ENCODE measurements at places on chromosomes 3 and 15. TPM values are rescaled to one million over a fixed set of nuclear protein-coding genes. Genes with fewer than 3 reads are reported as not detected.

The ZPLD1 gene
- not detected for total RNA-seq

DNA sequence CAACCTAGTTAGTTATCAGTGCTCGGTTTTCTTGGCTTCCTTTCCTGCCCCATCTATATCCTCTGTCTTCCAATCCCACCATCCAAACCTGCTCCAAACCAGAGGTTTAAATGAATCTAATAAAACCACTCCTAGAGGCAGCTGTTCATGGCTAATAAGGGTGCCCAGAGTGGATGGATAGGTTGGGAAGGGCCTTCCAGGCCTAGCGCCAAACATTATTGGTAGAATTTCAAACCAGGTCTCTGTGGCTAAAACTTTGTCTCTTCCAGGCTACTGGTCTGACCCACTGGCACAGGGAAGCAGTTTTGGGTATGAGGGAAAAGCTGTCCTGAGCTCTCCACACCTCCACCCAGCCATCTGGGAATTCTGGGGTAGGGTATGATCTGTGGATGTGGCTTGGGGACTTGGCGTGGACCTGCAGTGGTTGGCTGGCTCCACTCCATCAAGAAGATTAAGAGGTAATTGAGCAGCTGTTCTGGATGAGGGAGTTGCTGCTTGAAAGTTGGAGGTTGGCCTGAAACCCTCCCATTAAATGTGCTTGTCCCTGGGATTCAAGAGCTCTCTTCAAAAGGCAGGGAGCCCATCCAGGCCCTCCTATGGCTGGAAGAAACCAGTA is 29.3 kb upstream of the INSYN1 start:
- H3K4me3 ChIP-seq = no peak overlapping the region
- H3K27me3 ChIP-seq = no peaks in the 10 kb centered on the region
- DNase-seq = no peak
- no peaks in the 10 kb centered on the region for H3K4me1 ChIP-seq
- H3K36me3 ChIP-seq = no peaks in the 10 kb centered on the region

The TMEM40 gene
- total RNA-seq = not detected

The PLAAT1 gene
- not detected for total RNA-seq

The CYP8B1 gene
- not detected for total RNA-seq

- no peaks in the 10 kb centered on the region for H3K36me3 ChIP-seq
- no peak overlapping the region for H3K27ac ChIP-seq
- DNase-seq = no peak
- no peaks in the 10 kb centered on the region for H3K4me1 ChIP-seq
Measured at GRCh38 chr3:61094608-61095007, 156.6 kb downstream of the FHIT start.

- no peaks in the 10 kb centered on the region for H3K36me3 ChIP-seq
- H3K27me3 ChIP-seq = no peaks in the 10 kb centered on the region
- H3K4me3 ChIP-seq = no peak overlapping the region
Measured at GRCh38 chr3:119586733-119587172, 7.5 kb downstream of the ADPRH start.

DNA sequence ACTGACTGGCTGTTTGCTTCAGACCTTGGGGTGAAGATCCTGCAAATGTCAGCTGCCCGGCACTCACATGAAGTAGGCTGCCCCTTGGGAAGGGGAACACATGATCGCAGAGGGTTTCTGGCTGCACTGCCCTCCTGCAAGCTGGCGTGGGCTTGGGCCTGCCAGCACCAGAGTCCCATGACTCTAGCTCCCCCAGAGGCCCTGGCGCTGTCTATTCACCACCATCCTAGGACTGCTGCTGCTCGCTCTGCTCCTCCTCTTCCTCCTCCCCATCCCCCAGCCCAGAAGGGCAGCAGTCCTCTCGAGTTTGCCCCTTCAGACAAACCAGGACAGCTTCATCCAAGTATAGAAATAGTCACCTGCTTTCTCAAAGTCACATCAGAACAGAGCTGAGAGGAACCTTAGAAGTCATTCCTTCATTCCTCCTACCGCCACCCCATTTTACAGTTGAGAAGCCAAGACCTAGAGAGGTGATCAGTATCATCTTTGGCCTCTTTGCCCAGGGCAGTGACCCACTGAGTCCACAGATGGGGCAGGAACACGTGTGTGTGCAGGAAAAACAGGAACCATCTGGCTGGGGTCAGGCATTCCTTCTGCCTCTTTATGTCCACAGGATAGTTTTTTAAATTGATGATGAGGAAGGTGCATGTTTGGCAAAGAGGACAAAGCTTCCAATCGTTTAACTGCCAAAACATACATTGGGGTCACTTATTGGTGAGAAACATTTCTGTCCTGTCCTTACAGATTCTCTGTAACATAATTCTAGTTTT is 13.2 kb downstream of the DPH3 start:
- H3K27ac ChIP-seq = no peak overlapping the region
- no peak overlapping the region for H3K4me3 ChIP-seq
- no peaks in the 10 kb centered on the region for H3K36me3 ChIP-seq
- peaks cover 3% of the 10 kb centered on the region for H3K4me1 ChIP-seq
- no peak for DNase-seq

DNA sequence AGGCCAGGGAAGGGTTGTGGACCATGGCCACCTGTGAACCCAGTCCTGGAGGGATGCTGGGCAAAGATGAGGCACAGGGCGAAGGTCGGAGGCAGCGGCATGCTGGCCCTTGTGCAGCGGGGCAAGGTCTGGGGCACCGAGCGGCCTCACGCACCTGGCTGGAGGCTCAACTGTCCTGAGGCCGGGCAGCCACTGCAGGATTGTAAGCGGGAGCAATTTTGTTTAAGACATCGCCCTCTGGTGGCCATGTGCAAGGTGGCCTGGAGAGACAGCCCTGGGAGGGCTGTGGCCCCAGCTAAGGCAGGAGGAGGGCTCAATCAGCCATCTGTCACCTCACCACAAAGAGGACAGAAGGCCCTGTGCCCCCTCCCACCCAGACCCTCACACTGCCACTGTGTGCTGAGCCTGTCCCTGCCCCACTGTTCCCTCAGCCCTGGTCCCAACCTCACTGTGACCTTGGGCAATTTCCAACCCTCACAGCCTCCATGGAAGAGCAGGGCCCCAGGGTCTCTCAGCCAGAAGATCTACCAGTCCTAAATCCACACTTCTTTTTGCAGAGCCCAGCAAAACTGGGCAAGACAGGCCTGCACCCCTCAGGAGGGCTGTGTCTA is 46.2 kb downstream of the TPRA1 start:
- DNase-seq = peak; percentile 39
- H3K27ac ChIP-seq = no peak overlapping the region
- H3K4me1 ChIP-seq = peaks cover 4% of the 10 kb centered on the region
- H3K27me3 ChIP-seq = no peaks in the 10 kb centered on the region
- H3K4me3 ChIP-seq = no peak overlapping the region

The MYO5C gene
- total RNA-seq = 0.19 TPM

DNA sequence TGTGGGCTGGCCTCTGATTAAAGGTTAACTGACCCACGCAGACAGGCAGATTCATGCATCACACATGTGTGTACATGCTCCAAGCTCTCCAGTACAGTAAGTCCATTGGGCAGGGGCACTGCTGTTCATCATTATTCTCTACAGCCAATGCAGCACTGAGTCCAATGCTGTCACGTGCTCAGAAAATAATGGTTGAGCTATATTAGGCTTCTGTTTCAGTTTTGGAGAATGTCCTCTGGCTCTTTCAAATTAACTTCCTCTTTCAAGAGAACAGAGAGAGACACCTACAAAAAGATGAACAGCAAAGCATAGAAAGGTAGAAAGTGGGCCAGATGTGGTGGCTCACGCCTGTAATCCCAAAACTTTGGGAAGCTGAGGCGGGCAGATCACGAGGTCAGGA is 202.6 kb downstream of the MEX3B start:
- no peaks in the 10 kb centered on the region for H3K4me1 ChIP-seq
- no peaks in the 10 kb centered on the region for H3K36me3 ChIP-seq

The RAD18 gene
- total RNA-seq = 29.4 TPM

- H3K27me3 ChIP-seq = no peaks in the 10 kb centered on the region
- no peaks in the 10 kb centered on the region for H3K4me1 ChIP-seq
- DNase-seq = no peak
- peaks cover 28% of the 10 kb centered on the region for H3K36me3 ChIP-seq
- no peak overlapping the region for H3K27ac ChIP-seq
- no peak overlapping the region for H3K4me3 ChIP-seq
Measured at GRCh38 chr3:67529915-67530314, 124.5 kb downstream of the SUCLG2 start.

DNA sequence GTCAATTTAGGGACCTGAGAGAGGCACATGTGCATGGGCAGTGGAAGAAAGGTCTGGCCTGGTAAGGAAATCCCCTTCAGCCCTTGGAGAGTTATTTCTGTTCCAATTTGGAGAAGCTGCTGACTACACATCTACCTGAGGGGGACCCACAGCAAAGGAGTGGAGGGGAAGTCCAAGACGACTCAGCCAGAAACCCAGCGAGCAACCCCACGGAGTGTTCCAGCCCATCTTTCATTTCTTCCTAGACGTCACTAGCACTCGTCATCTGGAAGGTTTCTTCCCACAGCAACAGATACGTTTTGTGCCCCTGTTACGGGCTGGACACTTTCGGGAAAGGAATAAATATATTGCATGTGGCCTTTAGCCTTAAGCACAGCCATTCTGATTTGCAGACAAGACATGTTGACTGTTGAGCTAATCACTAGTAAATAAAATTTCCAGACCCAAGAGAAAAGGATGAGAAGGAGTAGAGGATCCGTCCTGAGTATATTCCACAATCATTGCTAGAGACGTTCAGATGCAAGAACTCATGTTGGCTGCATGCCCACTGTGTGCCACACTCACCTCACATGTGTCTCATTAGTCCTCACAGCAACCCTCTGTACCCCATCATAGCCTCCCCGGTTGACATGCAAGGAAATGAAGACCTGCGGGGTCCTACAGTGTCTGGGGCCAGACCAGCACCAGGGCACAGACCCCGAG is 7.8 kb upstream of the FAM174B start:
- H3K4me1 ChIP-seq = no peaks in the 10 kb centered on the region
- no peaks in the 10 kb centered on the region for H3K27me3 ChIP-seq
- DNase-seq = no peak
- no peaks in the 10 kb centered on the region for H3K36me3 ChIP-seq
- no peak overlapping the region for H3K4me3 ChIP-seq
- no peak overlapping the region for H3K27ac ChIP-seq

- peaks cover 21% of the 10 kb centered on the region for H3K4me1 ChIP-seq
- H3K4me3 ChIP-seq = peak overlapping the region; percentile 88
- no peaks in the 10 kb centered on the region for H3K36me3 ChIP-seq
- H3K27ac ChIP-seq = peak overlapping the region; percentile 98
Measured at GRCh38 chr3:169764312-169764881, 463 bp downstream of the TERC start.

DNA sequence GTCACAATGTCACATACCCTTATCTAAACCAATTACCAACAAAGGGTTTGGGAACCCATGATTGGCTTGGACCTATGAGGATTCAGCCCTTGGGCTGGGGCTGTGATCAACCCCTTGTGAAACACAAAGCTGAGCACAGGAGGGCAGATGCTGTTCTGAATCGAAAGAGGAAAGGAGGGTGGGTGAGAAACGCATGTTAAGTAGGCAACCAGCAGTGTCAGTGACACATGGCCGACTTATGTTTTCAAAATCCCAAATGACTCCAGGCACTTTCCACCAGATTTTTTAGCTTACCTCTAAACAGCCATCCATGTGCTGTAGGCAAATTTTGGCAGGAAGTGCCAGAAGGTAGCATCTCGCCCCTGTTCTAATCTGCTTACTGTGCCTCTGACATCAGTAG is 34.1 kb upstream of the KLHL25 start:
- H3K27ac ChIP-seq = no peak overlapping the region
- DNase-seq = no peak
- H3K36me3 ChIP-seq = no peaks in the 10 kb centered on the region

The PAK6 gene
- 1.9 TPM for total RNA-seq

GRCh38 chr3:111954228-111954990 is 24.4 kb upstream of the ABHD10 start:
- no peak overlapping the region for H3K4me3 ChIP-seq
- H3K27ac ChIP-seq = no peak overlapping the region
- no peaks in the 10 kb centered on the region for H3K27me3 ChIP-seq
- no peaks in the 10 kb centered on the region for H3K4me1 ChIP-seq

The RBPMS2 gene
- not detected for total RNA-seq

All from naive thymus-derived CD4-positive, alpha-beta T cell (primary cell).